Esophagus muscularis mucosa (tissue), 4 donors: ENCODE measurements at places on chromosomes 7 and 10.

- DNase-seq = no peak
These were observed 315.7 kb downstream of the TNS3 start for GRCh38 chr7:47266131-47266706.

DNA sequence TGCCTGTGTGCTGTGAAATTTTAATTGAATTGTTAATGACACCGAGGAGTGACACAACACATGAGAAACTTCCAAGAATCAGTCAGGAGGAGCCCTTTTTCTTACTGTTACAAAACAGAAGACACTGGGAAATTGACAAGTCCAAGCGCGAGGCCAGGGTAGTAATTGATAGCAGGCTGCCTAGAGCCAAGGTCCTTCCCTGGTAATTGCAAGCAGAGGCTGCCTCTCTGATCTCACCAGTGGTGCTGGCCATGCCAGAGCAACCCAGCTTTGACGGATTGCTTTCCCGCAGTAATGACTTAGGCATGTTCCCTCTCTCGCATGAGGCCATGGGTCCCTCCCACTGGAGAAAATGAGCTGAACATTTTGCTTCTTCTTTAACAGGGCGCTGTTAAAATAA lies 111.5 kb downstream of the LRMDA start:
- DNase-seq = no peak

DNA sequence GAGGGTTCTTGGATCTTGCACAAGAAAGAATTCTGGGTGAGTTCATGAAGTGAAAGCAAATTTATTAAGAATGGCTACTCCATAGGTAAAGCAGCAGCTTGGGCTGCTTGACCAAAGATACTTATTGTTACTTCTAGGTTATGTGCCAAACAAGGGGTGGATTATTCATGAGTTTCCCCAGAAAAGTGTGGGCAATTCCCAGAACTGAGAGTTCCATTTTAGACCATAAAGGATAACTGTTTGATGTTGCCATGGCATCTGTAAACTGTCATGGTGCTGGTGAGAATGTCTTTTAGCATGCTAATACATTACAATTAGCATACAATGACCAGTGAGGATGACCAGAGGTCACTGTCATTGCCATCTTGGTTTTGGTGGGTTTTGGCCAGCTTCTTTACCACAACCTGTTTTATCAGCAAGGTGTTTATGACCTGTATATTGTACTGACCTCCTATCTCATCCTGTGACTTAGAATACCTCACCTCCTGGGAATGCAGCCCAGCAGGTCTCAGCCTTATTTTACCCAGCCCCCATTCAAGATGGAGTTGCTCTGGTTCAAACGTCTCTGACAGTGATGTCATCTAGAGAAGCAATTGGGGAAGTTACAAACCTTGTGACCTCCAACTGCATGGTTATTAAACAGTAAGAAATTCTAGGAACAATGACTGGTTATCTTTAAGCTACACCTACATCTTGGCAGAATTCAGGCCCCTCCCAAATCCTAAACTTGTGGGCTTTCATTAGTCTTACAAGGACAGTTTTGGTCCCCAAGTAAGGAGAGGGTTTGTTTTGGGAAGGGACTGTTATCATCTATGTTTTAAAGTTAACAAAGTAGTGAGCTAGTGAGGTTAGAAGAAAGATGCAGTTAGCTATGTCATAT lies 48.0 kb upstream of the INHBA start:
- no peak for DNase-seq

GRCh38 chr10:21517134-21518031 lies 8.1 kb downstream of the SKIDA1 start:
- no peak for DNase-seq

DNA sequence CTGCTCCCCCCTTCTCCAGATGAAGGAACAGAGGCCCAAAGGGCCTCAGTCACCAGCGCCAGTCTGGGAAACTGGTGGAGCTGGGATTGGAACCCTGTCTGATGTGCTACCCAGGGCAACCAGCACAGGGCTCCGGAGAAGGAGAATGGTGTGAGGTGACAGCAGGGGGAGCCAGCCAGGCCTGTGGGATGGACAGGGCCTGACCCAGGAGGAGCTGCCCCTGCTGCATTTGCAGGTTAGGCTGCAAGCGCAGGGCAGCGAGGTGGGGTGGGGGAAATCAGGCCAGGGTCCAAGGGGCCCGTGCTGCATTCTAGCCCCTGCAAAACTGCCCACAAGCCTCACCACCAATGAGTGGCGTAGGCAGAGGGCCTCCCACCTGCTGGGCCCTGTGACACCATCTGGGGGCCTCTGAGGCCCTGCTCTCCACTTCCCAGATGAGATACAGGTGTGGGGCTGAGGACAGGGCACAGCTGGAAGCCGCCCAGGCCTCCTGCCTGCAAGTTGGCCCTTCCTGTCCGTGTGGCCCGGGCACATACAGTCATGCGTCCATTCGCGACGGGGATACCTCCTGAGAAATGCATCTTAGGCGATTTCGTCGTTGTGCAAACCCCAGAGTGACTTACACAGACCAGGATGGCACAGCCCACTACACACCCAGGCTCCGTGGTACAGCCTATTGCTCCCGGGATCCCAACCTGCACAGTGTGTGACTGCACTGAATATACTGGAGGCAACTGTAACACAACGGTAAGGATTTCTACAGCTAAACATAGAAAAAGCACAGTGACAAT lies 45.3 kb downstream of the RASGEF1A start:
- DNase-seq = no peak

- no peak for DNase-seq
These were observed 213.3 kb upstream of the FZD8 start for GRCh38 chr10:35855155-35855947.

DNA sequence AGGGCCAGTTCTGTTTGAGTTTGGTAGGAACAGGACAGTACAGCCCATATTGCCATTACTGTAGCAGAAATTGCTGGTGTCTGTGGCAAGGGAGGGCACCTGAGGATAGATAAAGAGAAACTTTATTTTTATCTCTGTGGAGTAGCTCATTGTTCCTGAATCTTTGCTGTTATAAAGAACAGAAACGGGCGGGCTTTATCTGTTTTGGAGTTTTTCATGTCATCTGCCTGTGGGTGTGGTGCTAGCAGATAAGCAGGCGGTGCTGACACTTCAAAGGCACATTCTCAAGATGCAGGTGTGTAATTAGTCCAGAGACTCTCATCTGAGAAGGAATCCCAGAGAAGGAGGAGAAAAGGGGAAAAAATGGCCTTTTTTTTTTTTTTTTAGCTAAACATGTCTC lies 11.5 kb downstream of the ZNF273 start:
- no peak for DNase-seq

- DNase-seq = no peak
These were observed 359.3 kb downstream of the HGF start for GRCh38 chr7:81410471-81411117.

DNA sequence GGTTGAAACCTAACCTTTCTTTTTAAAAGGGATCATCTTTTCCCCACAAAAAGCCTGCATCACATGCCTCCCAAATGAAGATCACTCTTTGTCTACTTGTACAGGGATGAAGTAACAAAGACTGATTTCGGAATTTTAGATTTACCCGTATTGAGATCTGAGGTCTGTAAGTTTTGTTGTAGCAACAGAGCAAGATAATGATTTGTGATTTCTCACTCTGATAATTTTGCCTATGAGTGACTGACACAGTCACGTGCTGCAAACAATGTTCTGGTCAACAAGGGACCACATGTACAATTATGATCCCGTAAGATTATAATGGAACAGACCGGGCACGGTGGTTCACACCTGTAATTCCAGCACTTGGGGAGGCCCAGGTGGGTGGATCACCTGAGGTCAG lies 31.3 kb downstream of the ARL5B start:
- DNase-seq = no peak

DNA sequence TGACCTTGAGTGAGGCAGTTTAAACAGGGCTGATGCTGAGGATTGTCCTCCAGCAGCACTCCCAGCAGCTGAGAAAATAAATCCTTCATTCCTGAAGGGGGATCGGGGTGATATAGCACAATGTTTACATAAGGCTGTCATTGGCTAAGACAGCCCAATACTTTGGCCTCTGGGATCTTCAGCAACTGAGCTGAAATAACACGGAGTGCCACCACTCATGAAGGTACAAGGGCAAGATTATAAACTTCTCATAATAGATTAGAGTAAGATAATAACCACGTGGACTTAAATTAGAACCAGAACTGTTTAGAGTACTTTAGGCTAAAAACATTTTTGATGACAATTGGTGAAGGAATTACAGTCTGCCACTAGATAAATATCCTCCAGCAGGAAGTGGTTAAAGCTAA lies 70.0 kb upstream of the PAPSS2 start:
- DNase-seq = no peak

DNA sequence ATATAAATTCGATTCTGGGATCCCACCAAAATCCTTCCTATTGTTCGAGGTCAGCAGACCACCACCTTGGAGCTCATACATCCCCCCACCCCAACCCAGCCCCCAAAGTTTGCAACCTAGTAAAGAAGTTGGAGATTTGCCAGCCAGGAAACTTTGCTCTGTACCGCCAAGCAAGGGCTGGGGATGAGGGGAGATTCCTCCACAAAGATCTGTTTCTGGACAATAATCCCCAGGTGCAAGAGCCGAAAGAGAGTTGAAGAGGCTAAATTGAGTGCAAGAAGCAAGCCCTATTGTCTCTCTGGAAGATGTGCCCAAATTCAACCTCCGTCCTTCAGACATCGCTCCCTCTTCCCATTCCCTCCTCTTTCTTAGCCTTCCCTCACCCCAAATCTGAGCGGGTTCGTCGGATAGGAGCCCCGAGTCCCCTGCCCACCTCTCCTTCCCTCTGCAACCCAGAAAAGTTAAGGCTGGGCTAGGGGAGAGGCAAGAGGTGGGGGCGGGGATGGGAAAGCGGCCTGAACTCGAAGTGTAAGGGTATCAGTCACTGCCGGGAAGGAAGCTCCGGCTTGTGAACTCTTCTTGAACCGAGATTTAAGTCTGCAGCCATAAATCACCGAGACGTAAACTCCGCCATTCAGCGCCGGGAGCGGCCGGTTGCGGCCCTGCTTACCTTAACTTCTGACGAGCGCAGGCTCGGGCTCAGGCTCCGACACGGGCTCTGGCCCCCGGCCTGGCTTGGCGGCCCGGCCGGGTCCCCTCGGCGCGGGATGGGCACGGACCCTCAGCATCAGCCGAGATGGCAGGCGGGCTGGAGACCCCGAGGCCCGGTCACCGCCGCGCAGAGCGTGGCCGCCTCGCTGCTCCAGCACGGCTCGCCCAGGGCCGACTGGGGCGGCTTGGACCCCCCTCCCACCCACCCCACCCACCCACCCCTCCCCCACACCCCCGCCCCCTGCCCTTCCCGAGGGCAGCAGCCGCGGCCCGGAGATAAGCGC lies 10.8 kb upstream of the HOXA2 start:
- no peak for DNase-seq

GRCh38 chr7:84688671-84689070 lies 494.1 kb upstream of the SEMA3A start:
- DNase-seq = no peak

- DNase-seq = no peak
These were observed 32.3 kb downstream of the SMURF1 start for GRCh38 chr7:99111591-99111990.

- no peak for DNase-seq
These were observed 28.1 kb upstream of the LRRC4 start for GRCh38 chr7:128059143-128059988.

GRCh38 chr7:76217942-76218566 lies 16.4 kb downstream of the SRRM3 start:
- no peak for DNase-seq

DNA sequence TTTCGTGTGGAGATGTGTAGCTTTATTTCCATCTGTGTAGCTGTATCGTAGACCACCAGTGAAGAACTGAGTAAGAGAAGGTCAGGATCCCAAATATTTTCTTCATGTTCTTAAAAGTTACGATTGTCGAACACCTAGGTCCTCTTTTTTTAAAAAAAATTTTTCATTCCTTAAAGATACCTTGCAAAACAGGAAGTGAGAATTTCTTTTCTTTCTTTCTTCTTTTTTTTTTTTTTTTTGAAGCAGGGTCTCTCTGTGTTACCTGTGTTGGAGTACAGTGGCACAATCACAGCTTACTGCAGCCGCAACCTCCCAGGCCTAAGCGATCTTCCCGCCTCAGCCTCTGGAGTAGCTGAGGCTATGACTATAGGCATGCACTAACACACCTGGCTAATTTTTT lies 60.8 kb downstream of the PHTF2 start:
- no peak for DNase-seq
